ENCODE measurements at places on chromosomes 16 and 17.

GRCh38 chr17:33864758-33865229, 390.3 kb upstream of the CCL2 start:
- no peak for DNase-seq

DNA sequence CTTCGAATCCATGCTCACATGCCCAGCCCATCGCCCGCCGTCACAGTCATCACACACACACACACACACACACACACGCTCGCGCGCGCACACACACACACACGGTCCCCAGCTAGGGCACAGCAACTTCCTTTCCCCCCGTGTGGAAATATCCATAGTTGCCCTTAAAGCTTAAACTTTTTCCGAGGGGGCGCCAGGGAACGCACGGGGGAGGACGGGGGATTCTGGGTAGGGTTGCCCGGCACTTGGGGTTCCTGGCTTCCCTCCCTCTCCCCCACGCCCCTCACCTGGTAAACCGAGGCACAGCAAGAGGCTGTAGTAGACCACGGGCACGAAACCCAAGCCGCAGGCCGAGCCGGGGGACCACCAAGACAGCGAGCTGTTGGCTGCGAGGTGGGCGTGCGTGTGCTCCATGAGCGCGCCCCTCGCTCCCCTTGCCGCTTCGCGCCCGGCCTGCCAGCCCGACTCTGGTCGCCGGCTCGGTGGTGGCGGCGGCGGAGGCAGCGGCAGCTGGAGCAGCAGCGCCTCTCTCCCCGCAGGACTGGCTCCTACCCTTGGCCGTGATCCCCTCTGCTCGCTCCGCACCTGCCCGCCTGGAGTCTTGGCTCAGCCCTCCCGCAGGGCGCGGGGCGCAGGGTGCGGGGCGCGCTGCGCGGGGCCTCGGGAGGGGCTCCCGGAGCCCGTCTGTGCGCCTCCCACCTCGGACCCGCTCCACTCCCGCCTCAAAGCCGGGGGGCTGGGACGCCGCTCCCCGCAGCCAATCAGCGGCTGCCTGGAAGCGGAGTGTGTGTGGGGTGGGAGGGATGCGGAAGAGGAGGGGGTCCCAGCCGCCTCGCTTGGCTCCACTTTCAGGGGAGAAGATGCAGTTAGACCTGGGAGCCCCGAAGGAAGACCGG, at the start of gene GPR139:
Gene GPR139 (minus strand): TSS at position 688 of the 896 bp plus-strand sequence. CDS start 274 bp downstream, at position 414.
- no peak for DNase-seq

DNA sequence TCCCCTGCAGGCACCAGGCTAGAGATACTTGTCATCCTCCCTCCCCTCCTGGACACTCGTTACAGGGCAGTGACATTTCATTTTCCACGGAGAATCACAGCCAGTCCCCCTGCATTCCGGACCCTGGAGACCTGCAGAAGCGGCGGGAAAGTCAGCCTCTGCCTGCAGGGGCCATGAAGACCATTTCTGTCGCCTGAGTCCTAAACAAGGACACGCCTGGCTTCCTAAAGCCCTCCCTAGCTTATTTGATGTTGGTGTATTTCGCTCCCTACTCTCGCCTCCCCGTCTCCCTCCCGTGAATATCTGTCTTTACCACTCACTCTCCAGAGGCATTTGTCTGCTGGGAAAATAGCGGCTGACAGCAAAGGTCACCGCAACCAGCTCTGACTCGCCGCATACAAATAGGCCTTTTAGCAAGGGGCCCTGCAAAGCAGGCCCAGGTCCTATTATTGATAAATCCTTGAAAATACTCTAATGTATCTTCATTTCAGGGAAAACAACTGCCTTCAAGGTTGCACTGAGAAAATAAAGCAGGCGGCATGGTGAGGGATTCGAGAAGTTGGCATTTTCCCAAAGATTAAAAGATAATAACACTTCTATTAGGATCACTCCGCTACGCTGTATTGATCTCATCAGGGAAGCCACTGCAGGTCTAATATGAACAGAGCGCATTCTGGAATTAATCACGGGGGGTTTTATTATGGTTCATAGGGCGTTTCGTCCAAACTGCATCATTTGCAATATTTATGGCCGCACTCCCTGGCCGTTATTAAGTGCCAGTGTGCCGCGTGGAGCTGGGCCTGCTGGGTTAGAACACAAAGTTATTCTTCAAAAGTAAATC, 447.1 kb upstream of the CDH5 start:
- DNase-seq: no peak

GRCh38 chr16:66918803-66919568, at the start of gene CDH16:
TSS of gene CDH16 (minus strand) at chr16:66918885. CDS start at chr16:66918065, 820 bp downstream.
- DNase-seq: no peak

- no peak for DNase-seq
Observed at GRCh38 chr16:28981517-28981916, 3.3 kb upstream of the LAT start.

- peak; percentile 1 for DNase-seq
Observed at GRCh38 chr16:75761108-75761507, 34.8 kb upstream of the CPHXL start.

DNA sequence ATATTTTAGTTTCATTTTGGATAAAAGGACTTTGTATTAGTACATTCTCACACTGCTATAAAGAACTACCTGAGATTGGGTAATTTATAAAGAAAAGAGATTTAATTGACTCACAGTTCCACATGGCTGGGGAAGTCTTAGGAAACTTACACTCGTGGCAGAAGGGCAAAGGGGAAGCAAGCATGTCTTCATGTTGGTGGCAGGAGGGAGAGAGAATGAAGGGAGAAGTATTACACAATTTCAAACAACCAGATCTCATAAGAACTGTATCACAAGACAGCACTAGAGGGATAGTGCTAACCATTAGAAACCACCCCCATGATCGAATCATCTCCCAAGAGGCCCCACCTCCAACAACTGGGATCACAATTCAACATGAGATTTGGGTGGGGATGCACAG, 142.9 kb downstream of the USP31 start:
- DNase-seq: no peak

DNA sequence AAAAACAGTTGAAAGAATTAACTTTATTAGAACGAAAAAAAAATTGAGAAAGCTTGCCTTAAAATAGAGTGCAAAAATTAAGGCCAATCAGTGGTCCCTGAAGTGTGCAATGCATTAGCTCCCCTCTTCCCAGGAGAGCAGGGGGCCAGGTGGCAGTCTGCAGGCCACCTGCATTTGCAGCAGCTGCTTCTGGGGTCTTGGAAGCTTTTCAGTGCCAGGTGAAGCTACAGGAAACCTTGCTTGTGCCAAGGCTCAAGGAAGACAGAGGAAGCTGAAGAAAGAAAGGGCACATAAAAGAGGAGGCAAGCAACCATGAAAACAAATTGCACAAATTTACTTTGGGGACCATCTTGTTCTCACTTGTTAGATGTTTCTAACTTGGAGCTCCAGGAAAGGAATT, 50.5 kb upstream of the MTMR4 start:
- DNase-seq: no peak

- no peak for DNase-seq
Observed at GRCh38 chr16:16116841-16117240, 106.5 kb downstream of the ABCC6 start.

DNA sequence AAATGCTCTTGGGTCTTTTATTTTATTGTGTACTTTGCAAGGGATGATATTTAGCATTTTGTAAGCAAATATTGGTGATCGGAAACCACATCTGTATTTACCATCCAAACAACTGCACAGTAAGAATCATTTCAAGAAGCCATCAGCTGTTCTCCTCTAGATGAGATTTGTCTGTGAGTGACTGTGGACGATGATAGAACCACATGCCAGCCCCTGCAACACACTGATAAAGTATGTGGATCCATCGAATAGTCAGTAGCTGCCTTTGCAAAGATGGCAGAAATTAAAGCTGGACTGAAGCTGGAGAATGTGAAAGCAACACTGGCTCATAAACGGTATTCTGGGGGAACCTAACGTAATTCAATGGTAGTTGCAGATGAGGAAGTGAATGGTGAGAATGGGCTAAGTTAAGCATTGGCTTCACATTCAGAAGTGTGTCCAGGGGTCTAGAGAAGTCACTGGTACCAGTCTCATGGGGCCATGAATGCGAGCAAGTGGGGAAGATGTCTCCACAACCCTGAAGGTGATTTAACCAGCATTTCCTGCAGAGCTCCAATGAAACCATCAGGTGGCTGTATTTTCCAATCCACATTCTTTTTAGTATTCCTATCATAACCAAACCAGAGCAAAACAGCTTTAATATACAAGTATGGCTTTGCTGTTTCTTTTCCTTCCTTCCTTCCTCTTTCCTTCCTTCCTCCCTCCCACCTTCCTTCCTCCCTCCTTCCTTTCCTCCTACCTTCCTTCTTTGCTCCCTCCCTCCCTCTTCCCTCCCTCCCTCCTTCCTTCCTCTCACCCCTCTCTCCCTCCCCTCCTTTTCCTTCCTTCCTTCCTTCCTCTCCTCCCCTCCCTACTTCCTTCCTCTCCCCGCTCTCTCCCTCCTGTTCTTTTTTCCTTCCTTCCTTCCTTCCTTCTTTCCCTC, 169.4 kb downstream of the ABCA8 start:
- no peak for DNase-seq

GRCh38 chr16:17230932-17231581, 239.7 kb downstream of the XYLT1 start:
- DNase-seq: no peak

Data from fibroblast of upper back skin (primary cell).